ENCODE measurements at places on chromosomes 2 and 18. TPM values are rescaled to one million over a fixed set of nuclear protein-coding genes. Genes with fewer than 3 reads are reported as not detected.

The SOX11 gene
- not detected for total RNA-seq

The SLC20A1 gene
- total RNA-seq, result 18.4 TPM

The REG3A gene
- not detected for total RNA-seq

The ANKRD53 gene
- total RNA-seq, result 1.4 TPM

The ROCK2 gene
- total RNA-seq, result 33.0 TPM

The ZNF892 gene
- 1.4 TPM for total RNA-seq

The TRIM43 gene
- not detected for total RNA-seq

The CRYGD gene
- not detected for total RNA-seq

The G6PC2 gene
- total RNA-seq, result not detected

- H3K27me3 ChIP-seq, result no peaks in the 10 kb centered on the region
- H3K4me3 ChIP-seq, result no peak overlapping the region
- H3K27ac ChIP-seq, result no peak overlapping the region
- no peak for DNase-seq
- no peaks in the 10 kb centered on the region for H3K36me3 ChIP-seq
- H3K4me1 ChIP-seq, result no peaks in the 10 kb centered on the region
These were observed 830.8 kb upstream of the SLC39A10 start for GRCh38 chr2:194826241-194826640.

GRCh38 chr18:2424420-2424819 lies 146.9 kb downstream of the METTL4 start:
- no peak overlapping the region for H3K4me3 ChIP-seq
- no peak for DNase-seq
- H3K36me3 ChIP-seq, result no peaks in the 10 kb centered on the region
- no peak overlapping the region for H3K27ac ChIP-seq

- no peak overlapping the region for H3K4me3 ChIP-seq
- no peak overlapping the region for H3K27ac ChIP-seq
- H3K27me3 ChIP-seq, result no peaks in the 10 kb centered on the region
- no peaks in the 10 kb centered on the region for H3K4me1 ChIP-seq
- no peaks in the 10 kb centered on the region for H3K36me3 ChIP-seq
These were observed 287.6 kb upstream of the HNRNPA3 start for GRCh38 chr2:176924909-176925534.

DNA sequence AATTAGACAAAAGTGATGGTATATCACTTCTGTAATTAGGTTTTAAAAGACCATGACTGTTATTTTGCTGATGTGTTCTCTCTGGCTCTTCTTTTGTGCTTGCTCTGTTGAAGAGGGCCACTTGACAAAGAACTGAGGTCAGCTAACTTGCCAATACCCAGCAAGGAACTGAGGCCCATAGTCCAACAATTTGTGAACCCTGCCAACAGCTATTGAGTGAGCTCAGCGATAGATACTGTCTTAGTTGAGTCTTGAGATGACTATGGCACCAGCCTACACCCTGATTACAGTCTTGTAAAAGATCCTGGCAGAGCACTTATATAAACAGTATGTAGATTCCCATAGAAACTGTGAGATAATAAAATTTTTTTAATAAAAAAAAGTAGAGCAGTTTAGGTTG lies 103.0 kb downstream of the BMPR2 start:
- no peak overlapping the region for H3K4me3 ChIP-seq
- H3K4me1 ChIP-seq, result no peaks in the 10 kb centered on the region
- no peak overlapping the region for H3K27ac ChIP-seq
- no peak for DNase-seq
- no peaks in the 10 kb centered on the region for H3K27me3 ChIP-seq

- H3K36me3 ChIP-seq, result no peaks in the 10 kb centered on the region
- H3K4me1 ChIP-seq, result peaks cover 4% of the 10 kb centered on the region
- H3K4me3 ChIP-seq, result no peak overlapping the region
- H3K27ac ChIP-seq, result no peak overlapping the region
These were observed 229.5 kb upstream of the EPAS1 start for GRCh38 chr2:46067501-46068305.

DNA sequence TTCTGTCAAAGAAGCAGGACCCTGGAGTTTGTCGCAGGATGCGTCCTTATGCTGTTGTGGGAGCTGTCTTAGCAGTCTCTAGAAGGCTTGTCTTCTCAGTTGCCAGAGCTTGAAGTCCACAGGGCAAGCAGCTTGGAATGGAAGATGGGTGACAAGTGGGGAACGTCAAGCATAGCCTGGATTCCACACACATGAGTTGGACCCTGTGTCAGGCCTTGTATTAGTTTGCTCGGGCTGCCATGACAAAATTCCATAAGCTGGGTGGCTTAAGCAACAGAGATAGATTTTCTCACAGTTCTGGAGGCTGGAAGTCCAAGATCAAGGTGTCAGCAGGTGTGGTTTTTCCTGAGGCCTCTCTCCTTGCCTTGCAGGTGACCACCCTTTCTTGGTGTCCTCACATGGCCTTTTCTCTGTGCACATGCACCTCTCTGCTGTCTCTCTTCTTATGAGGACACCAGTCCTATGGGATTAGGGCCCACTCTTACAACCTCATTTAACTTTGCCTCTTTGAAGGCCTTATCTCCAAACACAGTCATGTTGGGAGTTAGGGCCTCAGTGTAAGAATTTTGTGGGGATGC lies 51.3 kb downstream of the THNSL2 start:
- no peaks in the 10 kb centered on the region for H3K4me1 ChIP-seq
- H3K27ac ChIP-seq, result no peak overlapping the region
- H3K4me3 ChIP-seq, result no peak overlapping the region
- H3K27me3 ChIP-seq, result no peaks in the 10 kb centered on the region
- H3K36me3 ChIP-seq, result no peaks in the 10 kb centered on the region

- H3K27me3 ChIP-seq, result no peaks in the 10 kb centered on the region
- H3K36me3 ChIP-seq, result no peaks in the 10 kb centered on the region
- H3K4me3 ChIP-seq, result no peak overlapping the region
These were observed 44.6 kb upstream of the THOC1 start for GRCh38 chr18:312415-312814.

- peak; percentile 35 for DNase-seq
- no peak overlapping the region for H3K4me3 ChIP-seq
- H3K27me3 ChIP-seq, result no peaks in the 10 kb centered on the region
- H3K27ac ChIP-seq, result no peak overlapping the region
- no peaks in the 10 kb centered on the region for H3K36me3 ChIP-seq
These were observed 220.0 kb upstream of the CYP26B1 start for GRCh38 chr2:72367530-72368225.

- H3K4me1 ChIP-seq, result no peaks in the 10 kb centered on the region
- no peak overlapping the region for H3K27ac ChIP-seq
- no peaks in the 10 kb centered on the region for H3K36me3 ChIP-seq
- no peak overlapping the region for H3K4me3 ChIP-seq
These were observed 38.8 kb downstream of the G6PC2 start for GRCh38 chr2:168939918-168940317.

DNA sequence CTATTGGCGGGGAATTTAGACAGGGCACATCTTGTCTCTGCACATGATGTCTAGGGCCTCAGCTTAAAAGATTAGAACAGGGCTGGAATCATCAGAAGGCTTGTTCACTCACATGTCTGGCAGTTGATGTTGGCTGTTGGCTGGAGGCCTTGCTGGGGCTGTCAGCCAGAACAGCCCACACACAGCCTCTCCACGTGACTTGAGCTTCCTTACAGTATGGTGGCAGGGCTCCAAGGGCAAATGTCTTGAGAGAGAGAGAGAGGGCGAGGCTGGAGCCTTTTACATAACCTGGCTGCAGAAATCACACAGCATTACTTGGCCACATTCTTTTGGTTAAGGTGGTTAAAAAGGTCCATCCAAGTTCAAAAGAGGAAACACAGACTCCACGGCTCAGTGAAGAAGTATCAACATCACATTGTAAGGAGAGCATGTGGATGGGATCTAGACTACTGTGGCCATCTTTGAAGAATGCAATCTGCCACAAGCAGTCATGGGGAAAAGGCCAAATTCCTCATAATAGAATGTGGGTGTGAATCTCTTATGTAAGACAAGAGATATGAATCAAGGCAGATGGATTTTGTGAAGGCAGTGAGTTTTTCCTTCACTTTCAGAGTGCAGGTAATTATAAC lies 30.4 kb downstream of the SRSF7 start:
- H3K36me3 ChIP-seq, result no peaks in the 10 kb centered on the region
- no peak for DNase-seq
- H3K27me3 ChIP-seq, result no peaks in the 10 kb centered on the region
- H3K27ac ChIP-seq, result peak overlapping the region; percentile 40
- no peak overlapping the region for H3K4me3 ChIP-seq
- H3K4me1 ChIP-seq, result peaks cover 12% of the 10 kb centered on the region

DNA sequence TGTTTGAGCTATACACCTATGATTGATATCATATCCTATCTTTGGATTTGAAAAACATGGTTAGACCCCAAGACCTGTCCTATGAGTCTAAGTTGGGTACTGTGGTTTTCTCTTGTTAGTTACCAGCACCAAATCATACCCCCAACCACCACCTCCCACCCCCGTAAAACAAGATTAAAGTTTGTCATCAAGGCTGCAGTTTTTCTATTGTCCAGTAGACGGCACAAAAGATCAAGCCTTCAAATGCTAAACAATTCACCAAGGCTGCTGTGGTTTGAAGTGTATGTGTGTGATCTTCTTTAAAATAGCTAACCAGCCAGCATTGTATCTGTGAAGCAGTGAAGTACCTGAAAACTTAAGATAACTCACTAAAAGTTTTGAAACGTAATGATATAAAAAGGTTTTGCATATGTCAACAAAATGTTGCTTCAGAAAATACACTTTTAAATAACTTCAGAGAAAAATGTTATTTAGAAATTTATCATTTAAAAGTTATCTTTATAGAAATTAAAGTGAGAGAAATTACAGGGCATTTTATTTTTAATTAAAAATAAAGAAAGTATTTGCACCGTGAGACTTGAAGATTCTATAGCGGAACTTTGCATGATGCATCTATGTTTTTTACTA lies 5.8 kb upstream of the MEIS1 start:
- no peak for DNase-seq
- H3K36me3 ChIP-seq, result no peaks in the 10 kb centered on the region
- no peak overlapping the region for H3K4me3 ChIP-seq

DNA sequence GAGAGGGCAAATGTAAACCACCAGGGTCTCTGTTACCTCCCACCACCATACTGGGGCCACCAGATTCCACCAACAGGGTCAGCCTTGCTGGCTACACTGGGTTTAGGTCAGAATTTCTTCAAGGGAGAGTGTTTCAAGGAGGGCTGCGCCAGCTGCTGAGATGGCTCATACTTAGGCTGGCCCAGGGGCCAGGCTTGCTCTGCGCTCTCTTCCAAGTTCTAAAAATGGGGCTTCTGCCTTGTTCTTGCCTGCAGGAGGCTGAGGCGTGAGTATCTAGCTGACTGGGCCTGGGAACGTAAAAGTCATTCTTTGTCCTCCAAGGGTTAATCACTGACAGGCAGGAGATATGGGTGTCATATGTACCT lies 28.1 kb downstream of the MRPL33 start:
- peak overlapping the region; percentile 98 for H3K27ac ChIP-seq
- H3K4me1 ChIP-seq, result peaks cover 57% of the 10 kb centered on the region
- no peak for DNase-seq
- H3K27me3 ChIP-seq, result no peaks in the 10 kb centered on the region

DNA sequence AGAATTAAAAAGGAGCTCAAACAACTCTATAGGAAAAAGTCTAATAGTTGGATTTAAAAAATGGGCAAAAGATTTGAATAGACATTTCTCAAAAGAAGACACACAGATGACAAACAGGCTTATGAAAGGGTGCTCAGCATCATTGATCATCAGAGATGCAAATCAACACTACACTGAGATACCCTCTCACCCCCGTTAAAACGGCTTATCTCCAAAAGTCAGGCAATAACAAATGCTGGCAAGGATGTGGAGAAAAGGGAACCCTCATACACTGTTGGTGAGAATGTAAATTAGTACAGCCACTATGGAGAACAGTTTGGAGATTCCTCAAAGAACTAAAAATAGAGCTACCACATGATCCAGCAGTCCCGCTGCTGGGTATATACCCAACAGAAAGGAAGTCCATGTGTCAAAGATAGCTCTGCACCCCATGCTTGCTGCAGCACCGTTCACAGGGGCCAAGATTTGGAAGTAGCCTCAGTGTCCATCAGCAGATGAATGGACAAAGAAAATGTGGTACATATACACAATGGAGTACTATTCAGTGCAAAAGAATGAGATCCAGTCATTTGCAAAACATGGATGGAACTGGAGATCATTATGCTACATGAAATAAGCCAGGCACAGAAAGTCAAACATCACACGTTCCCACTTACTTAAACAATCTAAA lies 46.7 kb upstream of the B3GNT7 start:
- no peak overlapping the region for H3K4me3 ChIP-seq
- H3K27me3 ChIP-seq, result no peaks in the 10 kb centered on the region
- no peak for DNase-seq

DNA sequence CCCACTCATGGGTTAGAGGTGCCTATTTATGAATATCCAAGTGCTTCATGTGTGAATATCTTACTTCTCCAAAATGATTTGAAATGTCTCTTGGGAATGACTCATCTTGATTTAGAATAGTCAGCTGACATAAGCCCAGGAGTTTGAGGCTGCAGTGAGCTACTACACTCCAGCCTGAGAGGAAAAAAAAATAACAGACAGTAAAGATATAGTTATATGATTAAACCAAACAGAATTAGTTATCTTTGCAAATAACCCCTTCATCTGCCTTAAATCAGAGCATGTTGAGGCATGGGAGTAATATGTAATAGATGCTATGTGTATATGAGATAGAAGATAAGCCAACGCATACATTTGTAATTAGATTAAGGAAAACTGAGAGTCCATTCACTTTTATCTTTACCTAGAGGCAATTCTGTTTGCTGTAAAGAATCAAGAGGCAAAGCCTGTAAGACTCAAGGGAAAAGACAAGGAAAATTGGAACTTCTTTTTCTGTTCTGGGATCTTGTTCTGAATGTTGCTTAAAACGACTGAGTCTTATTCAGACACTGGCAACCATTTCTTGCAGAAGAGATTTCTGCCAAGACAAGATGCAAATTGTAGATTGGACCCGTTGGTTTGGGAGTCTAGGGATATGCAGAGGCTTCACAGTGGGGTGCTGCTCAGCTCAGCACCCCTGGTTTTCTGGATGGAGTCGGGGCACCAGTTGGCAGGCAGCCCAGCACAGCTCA lies 104.4 kb downstream of the LIPG start:
- H3K27ac ChIP-seq, result no peak overlapping the region
- no peak overlapping the region for H3K4me3 ChIP-seq
- DNase-seq, result no peak
- H3K4me1 ChIP-seq, result no peaks in the 10 kb centered on the region
- no peaks in the 10 kb centered on the region for H3K36me3 ChIP-seq

GRCh38 chr2:56130463-56131070 lies 53.2 kb upstream of the CCDC85A start:
- H3K4me3 ChIP-seq, result no peak overlapping the region
- no peaks in the 10 kb centered on the region for H3K36me3 ChIP-seq
- no peak for DNase-seq
- no peak overlapping the region for H3K27ac ChIP-seq
- H3K4me1 ChIP-seq, result no peaks in the 10 kb centered on the region
- H3K27me3 ChIP-seq, result no peaks in the 10 kb centered on the region

- peaks cover 44% of the 10 kb centered on the region for H3K4me1 ChIP-seq
- no peak overlapping the region for H3K4me3 ChIP-seq
- no peaks in the 10 kb centered on the region for H3K36me3 ChIP-seq
- no peaks in the 10 kb centered on the region for H3K27me3 ChIP-seq
These were observed 42.3 kb downstream of the SLC4A1AP start for GRCh38 chr2:27705851-27706622.

GRCh38 chr2:178479758-178480226 lies 465 bp upstream of the PLEKHA3 start:
- no peaks in the 10 kb centered on the region for H3K27me3 ChIP-seq
- peak overlapping the region; percentile 86 for H3K4me3 ChIP-seq

- no peaks in the 10 kb centered on the region for H3K27me3 ChIP-seq
- H3K27ac ChIP-seq, result no peak overlapping the region
- H3K4me3 ChIP-seq, result no peak overlapping the region
- no peaks in the 10 kb centered on the region for H3K4me1 ChIP-seq
These were observed 987.2 kb upstream of the CELF4 start for GRCh38 chr18:38552732-38553321.

Data from ascending aorta (tissue), 2 donors.